ENCODE measurements at places on chromosomes 3 and 15. TPM values are rescaled to one million over a fixed set of nuclear protein-coding genes. Genes with fewer than 3 reads are reported as not detected.

Gene PDIA5
- total RNA-seq: 11.7 TPM

- peak; percentile 31 for DNase-seq
Measured at GRCh38 chr3:136194409-136195257, 1.5 kb downstream of the MSL2 start.

DNA sequence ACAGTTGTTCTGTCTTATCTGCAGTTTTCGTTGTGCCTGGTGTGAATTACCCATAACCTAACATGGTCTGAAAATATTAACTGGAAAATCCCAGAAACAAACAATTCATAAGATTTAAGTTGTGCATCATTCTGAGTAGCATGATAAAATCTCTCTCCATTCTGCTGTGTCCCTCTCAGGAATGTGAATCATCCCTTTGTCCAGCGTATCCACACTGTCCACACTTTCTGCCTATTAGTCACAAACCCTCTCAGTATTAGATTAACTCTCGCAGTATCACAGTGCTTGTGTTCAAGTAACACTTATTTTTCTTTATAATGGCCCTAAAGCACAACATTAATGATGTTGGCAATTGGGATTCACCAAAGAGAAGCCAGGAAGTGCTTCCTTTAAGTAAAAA, 203.2 kb downstream of the CGGBP1 start:
- DNase-seq: no peak

GRCh38 chr3:136512381-136512780, 239.8 kb downstream of the STAG1 start:
- no peak for DNase-seq

GRCh38 chr3:150268426-150269391, 139.4 kb upstream of the TSC22D2 start:
- DNase-seq: no peak

Gene IGSF10
- total RNA-seq: 6.8 TPM

Gene SEMA6D
- 9.0 TPM for total RNA-seq

GRCh38 chr15:71792521-71792920, 17.8 kb upstream of the NR2E3 start:
- DNase-seq: no peak

GRCh38 chr3:12716605-12717151, 42.4 kb downstream of the TMEM40 start:
- no peak for DNase-seq

GRCh38 chr3:122247087-122247824, 63.8 kb downstream of the CASR start:
- DNase-seq: no peak

Gene SCAANT1
- total RNA-seq: not detected

DNA sequence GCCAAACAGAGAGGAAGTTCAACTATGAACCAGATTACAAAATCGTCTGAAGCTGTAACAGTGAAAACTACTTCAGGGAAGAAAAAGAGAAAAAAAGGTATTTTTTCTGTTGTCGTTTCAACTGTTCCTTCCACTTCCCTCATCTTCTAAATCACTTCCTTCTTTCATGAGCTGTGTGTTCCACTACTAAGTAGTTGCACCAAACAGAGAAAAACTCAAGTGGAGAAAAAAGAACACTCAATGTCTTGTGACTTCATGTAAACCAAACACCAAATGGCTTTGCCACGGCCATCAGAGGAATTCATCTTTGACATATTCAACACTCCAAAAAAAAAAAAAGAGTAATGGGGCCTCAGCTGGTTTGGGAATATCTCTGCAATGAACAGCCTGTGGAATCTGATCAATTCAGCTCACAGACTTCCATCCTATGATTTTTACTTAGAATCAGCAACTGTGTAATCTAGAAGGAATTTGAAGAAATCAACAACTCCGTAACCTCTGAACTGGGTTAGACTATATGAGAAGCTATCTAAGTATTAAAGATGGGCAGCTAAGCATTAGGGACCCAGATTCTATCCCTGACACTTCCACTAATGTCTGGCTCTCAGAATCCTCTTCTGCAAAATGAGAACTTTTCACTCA, 47.5 kb upstream of the RNF7 start:
- DNase-seq: no peak

DNA sequence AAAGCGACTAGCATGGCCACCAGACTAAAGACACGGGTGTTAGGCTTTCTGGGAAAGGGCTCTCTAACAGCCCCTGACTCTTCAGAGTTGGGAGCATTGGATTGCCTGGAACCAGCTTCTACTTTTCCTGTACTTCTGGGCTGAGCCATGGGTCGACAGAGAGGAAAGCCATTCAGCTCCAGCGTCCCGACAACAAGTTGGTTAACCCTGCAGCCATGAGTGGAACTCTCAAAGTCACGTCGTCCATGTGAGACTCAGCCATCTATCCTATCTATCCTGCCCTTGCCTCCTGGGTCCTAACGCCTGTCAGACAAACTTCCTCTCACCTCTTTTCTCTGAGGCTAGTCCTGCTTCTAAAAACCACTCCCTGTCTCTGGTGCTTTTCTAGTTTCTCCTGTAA, 32.6 kb upstream of the TBC1D5 start:
- DNase-seq: no peak

Gene CFAP44
- 1.8 TPM for total RNA-seq

Gene TF
- total RNA-seq: 2.4 TPM

GRCh38 chr15:69577397-69577796, 124.8 kb downstream of the RPLP1 start:
- no peak for DNase-seq

Gene MYZAP
- total RNA-seq: 749 TPM

Gene LDHAL6B
- not detected for total RNA-seq

DNA sequence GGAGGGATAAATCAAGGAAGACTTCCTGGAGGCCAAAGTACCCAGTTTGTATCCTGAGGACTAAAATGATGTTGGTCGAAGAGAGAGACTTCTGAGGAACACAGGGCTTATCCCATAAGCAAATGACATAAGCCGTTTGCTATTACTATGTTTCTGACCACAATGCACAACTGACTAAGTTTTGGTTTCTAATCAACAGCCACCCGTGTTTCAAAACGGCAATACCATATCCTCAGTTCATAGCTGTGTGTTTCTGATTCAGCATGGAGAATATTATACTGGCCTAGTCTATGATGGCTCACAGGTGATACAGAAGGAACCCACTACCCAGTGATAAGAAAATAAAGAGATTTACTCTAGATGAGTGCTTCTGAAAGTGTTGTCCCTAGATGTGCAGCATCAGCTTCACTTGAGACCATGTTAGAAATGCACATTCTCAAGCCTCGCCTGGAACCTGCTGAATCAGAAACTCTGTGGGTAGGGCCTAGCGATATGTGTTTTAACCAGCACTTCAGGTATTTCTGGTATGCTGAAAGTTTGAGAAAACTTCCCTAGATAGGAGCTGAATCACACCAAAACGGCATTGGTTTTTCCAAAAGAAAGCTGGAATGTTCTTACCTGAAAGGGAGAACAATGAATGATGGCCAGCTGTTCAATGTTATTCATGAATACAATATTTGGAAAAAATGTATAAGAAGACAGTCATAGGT, 639.7 kb upstream of the NR2F2 start:
- no peak for DNase-seq

DNA sequence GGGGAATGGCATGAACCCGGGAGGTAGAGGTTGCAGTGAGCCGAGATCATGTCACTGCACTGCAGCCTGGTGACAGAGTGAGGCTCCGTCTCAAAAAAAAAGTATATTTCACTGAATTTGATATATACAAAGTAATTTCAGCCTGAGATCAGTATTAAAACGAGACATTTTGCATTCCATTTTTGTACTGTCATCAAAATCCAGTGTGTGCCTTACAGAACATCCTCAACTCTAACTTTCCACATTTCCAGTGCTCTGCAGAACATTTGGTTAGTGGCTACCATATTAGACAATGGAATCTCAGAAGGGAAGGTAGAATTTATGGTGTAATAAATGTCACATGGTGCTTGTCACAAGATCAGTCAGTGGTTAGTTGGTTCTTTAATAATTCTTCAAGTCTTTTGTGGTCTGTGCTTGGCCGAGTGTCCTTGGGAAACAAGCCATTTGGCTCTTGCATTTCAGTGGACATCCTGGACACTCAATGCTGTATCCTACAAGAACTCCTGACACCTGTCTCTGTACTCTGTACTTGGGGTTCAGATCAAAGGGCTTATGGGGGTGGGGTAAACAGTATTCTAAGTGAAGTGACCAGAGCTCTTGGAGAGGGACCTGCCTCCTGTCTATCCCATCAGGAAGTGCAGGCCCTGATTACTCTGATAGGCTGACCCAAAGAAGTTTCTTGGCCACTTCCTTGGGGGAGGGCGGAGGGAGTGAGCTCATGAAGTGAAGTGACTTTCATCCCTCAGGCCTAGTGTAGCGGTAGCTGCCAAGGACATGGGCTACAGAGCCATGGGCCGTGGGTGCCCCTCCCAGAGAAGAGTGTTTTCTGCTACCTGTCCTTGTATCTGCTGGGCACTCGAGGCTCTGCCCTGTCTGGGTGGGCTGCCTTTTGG, 3.7 kb downstream of the ACVR2B start:
- no peak for DNase-seq

GRCh38 chr3:141876381-141876890, at the start of gene ATP1B3:
ATP1B3 (plus strand) TSS chr3:141876643; CDS start chr3:141876802, 159 bp downstream.
- peak; percentile 90 for DNase-seq

DNA sequence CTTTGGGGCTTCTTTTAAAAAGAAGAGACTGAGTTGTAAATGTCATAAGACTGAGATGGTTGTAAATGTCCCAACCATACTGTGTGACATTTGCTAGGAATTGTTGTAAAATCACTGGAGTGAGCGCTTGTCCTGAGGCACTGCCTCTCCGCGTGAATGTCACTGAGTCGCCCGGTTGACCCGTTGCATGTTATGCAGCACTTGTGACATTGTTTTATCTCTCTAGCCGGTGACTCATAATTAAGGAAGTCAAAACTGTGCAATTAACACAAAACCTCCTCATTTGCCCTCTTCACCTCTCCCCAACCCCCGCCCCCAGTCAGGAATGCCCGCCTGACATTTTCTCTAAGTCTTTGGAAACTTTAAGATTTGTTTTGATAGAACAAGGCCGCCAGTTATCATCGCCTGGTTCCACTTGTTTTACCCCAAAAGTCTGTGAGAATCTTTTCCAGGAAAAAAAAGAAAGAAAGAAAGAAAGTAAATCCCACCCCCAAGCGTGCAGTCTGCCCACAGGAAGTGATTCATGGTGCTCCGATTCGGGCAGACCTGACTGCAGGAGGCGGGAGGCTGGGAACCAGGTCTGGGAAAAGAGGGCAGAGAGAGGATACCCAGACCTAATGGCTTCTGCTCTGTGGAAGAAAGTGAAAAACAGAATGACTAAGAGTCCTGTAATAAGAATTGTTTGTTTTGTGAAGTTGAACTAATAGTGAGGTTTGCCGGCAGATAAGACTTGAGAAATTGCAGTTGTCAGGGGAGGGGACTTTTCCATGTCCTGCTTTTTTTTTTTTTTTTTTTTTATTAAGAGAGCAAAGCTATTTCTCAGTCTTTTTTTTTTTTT, 84.8 kb downstream of the SMAD3 start:
- DNase-seq: peak; percentile 85

GRCh38 chr15:84762840-84763572, 14.6 kb downstream of the ZNF592 start:
- no peak for DNase-seq

Gene SLC6A1
- total RNA-seq: 1.7 TPM

GRCh38 chr3:158152186-158152585, 42.3 kb downstream of the RSRC1 start:
- DNase-seq: no peak

DNA sequence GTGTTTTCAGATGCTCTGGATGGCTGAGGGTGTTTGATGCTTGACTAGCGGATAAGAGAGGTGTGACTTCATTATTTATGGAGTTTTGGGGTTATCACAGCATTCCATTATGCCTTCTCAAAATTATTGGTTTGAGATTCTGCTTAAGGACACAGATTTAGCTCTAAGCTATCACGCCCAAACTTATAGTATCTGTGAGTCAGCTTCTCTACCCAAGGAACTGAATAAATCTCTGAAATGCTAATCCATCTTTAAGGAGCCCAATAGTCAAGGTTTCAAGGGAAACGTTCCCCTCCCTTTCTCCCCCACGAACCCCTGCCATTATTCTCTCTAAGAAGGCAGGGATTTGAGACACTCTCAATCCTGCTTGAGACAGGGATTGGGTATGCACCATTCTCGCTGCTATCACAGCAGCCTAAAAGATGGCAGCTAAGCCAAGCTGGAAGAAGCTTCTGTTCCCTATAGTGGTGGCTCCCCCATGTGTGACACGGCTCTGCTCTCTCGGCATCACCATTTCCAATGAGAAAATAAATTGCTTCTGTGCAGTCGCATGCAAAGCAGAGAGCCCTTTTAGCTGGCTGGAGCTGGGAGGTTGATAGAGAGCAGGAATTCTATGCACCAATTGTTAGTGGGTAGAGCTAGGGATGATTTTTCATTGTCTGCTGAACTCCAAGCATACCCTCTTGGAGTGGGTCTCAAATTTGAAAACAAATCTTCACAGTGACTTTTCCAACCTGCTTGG, 151.1 kb downstream of the IL20RB start:
- DNase-seq: no peak

- DNase-seq: no peak
Measured at GRCh38 chr3:112086875-112087524, 811 bp downstream of the C3orf52 start.

GRCh38 chr3:177598097-177598833, 401.0 kb upstream of the TBL1XR1 start:
- DNase-seq: no peak

DNA sequence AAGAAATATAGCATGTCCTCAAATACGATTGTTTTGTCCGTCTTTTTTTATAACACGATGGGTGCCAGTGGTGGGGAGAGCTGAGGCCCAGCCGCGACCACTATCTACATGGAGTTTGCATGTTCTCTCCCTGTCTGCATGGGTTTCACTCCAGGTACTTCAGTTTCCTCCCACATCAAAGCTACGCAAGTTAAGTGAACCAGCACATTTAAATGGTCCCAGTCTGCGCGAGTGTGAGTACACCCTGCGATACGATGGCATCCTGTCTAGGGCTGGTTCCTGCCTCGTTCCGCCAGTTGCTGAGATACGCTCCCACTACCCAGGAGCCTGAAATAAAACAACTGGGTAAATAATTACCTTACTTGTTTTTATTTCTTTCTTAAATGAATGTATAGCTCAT, 40.6 kb downstream of the ATP13A3 start:
- no peak for DNase-seq

Gene LMOD3
- total RNA-seq: 233 TPM

Gene CD200
- 0.32 TPM for total RNA-seq

Gene CYP8B1
- not detected for total RNA-seq

DNA sequence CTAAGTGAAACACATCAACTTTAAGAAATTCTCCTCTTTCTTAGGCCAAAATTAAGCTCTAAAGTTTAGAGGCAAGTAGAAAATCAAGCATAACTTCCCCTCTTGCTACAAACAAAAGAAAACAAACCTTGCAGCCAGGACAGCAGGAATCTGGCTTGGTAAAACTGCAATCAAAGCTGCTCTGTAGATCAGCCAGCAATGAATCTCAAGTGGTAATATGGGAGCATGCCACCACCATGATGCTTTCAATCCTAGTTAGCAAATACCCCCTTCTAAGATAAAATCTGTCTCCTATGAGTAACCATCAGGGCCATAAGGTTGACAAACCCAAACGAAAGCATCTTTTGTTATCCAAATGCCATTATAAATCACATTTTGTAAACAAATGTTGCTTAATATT, 208.3 kb upstream of the PLSCR5 start:
- DNase-seq: no peak

- DNase-seq: no peak
Measured at GRCh38 chr3:60313951-60314461, 937.2 kb downstream of the FHIT start.

Data from heart left ventricle (tissue), 16 donors.